T-helper 1 cell (primary cell): ENCODE measurements at places on chromosomes 3 and 15.

DNA sequence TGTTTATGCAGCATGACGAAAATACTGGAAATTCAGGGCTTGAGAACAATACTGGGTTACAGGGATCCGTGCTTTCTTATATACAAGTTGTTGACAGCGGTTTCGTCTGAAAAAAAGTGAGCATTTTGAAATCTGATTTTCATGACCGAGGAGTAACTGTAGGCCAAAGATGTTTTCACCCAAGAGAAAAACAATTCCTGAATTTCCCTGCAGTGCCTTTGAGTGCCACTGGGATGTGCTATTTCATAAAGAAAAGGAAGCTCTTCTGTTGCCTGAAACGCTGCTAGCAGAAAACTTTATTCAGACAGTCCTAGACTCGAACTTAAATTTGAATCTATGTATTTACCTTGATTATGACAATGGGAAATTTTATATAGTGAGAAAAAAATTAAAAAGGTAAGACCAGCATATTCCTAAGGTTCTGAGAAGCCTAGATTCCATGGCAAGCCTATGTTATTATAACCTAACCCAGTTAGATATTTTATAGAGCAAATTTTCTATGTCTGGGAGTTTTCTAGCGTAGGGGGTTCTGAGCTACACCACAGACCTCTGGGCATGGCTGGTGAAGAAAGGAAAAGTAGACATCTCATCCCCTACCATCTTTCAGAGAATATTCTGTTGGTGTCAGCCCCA, 30.2 kb downstream of the KCNAB1 start:
- DNase-seq, result peak; percentile 17

- no peak for DNase-seq
Measured at GRCh38 chr3:42430781-42431532, 20.5 kb upstream of the LYZL4 start.

GRCh38 chr3:50157827-50158529, 2.9 kb downstream of the SEMA3F start:
- DNase-seq, result no peak

GRCh38 chr3:152071924-152072323, 196.8 kb upstream of the MBNL1 start:
- no peak for DNase-seq

DNA sequence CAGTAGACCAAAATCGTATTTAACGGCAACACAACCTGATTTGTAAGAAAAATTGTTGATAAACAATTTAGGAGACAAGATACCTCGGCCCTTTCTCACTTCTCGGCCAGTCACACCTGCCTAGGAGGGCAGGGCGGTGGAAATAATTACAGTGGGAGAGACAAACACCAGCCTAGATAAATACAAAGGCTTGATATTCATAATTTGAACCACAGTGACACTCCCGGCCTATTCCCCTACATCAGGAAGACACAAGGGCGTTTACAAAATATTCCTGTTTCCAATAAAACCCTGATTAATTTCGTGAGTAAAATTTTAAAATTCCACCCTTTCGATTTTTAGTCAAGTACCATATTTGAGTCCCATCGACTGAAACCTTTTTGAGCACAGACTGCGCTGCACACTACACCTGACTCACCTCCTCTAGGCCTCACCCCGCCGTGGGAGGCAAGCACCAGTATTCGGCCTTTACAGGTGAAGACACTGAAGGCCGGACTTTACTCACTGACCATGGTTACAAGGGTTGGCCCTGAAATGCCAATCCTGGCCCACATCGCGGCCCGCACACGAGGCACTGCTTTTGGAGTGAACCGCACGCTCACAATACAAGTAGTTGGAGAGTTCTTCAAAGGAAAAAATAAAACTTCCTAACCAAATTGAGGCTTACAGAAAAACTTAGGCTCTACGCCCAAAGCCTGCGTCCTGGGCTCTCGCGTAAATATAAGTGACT, 794 bp downstream of the ARPP19 start:
- DNase-seq, result no peak

GRCh38 chr3:177714945-177715344, 517.7 kb upstream of the TBL1XR1 start:
- DNase-seq, result no peak

DNA sequence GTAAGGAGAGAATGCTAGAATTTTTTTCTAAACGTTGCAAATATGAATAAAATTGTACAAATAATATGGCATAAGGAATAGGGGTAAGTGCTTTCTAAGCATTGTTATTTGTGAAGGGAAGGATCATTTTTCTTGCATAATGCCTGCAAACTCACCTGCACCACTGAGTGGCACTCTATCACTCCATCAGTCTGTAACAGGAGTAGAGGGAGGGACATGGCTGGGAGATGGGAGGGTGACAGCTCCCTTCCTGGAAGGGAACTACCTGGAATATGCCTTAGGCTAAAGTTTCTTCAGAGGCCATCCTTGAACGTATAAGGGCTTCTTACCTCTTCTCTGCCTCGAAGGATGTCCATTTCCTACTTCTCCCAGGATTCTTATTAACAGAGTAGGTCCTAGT, 3.0 kb downstream of the NAALADL2 start:
- DNase-seq, result no peak

DNA sequence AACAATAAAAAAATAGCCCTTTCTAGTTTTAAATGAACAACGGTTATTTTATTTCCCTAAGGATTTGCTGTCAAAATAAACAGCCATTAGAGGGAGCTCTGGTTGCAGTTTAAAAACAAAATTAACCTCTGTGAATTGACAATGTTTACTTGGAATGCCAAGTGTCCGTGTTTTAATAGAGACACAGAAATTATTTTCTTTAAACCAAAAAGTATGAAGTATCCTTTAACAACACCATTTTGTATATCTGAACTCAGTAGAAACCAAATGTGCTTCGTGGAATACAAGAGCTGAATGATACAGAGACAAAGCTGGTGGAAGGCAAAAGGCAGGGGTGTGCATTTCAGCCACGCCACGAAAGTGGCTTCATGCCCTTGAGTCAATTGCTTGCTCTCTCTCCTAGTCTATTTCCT, 74.4 kb downstream of the MOBP start:
- no peak for DNase-seq
